ENCODE measurements at places on chromosomes 4 and X.

DNA sequence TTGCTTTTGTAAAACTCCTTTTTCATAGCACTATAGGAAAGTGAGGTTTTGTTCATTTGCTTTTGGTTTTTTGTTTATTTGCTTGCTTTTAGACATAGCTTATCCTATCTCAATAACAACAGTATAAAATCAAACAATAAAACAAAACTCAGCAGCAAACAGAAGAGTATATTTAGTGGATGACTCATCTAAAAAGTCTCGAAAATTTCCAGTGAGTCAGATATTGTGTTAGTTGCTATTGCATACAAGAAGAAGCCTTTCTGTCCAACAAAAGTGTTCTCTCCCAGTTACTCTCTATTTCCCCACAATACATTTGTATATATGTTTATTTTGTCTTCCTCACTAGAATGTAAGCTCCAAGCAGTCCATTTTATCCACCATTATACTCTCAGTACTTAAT, 36.0 kb upstream of the NPNT start:
- DNase-seq: no peak

- DNase-seq: no peak
These were observed 98.8 kb upstream of the IQCM start for GRCh38 chr4:149914119-149915115.

GRCh38 chr4:7831330-7831729, 108.3 kb downstream of the AFAP1 start:
- no peak for DNase-seq

- DNase-seq: no peak
These were observed 47.7 kb downstream of the PDGFRA start for GRCh38 chr4:54276641-54277430.

GRCh38 chr4:154039435-154040343, 250.8 kb upstream of the SFRP2 start:
- DNase-seq: no peak

DNA sequence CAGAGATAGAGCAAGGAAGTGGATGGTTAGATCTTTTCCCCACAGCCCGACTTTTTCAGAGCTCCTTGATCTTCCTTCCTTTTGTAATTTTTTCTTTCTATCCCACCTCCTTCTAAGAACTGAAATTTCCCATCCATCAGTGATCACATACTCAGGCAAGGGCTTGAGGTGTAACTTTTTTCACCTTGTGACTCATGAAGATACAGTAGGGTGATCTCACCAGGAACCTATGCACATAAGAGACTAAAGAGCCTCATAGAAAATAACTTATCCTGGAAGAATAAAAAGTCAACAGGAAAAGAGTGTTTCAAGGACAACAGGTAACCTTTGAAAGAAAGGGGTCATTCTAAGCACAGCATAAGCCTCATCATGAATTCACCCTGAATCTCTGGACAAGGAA, 131.2 kb upstream of the HCCS start:
- no peak for DNase-seq

DNA sequence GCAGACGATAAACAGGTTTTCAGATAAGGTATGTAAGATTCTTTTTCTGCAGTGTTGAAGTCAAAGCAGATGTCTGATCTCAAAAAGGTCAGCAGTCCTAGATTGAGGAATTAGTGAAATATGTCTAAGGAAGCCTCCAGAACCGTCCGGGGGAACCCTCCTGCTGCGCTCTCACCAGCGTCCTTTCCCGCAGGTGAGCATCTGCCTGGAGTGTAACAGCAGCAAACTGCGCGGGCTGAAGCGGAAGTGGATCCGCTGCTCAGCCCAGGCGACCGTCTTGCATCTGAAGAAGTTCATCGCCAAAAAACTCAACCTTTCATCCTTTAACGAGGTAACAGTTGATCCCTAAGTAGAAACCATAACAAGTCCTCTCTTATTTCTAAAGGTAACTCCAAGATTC, 55.5 kb downstream of the PCGF3 start:
- DNase-seq: no peak

DNA sequence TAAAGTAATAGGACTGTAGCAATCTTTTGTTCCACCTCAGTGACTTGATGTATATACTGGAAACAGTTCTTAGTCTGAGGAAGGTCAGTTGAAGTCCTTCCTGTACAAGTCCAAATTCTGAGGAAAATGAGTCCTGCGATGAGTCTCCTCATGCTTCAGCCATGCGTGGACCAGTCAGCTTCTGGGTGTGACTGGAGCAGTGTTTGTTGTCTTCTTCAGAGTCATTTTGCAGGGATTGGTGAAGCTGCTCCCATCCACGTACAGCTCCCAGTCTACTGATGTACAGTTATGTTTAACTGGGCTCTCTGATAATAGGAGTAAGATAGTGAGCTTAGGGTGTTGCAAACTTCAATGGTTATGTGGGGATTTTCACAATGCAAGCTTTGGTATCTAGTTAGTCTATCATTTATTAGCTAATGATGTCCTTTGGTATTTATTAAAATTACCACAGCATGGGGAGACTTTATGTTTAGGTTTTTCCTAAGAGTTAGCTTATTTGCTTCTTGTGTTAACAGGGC, 3.4 kb downstream of the UGT2B17 start:
- no peak for DNase-seq

- DNase-seq: no peak
These were observed 591.7 kb downstream of the CCSER1 start for GRCh38 chr4:90718931-90719330.

- DNase-seq: no peak
These were observed 162.2 kb downstream of the PCDH19 start for GRCh38 chrX:100247826-100248225.

- DNase-seq: no peak
These were observed 3.5 kb upstream of the TAB3 start for GRCh38 chrX:30892591-30892990.

DNA sequence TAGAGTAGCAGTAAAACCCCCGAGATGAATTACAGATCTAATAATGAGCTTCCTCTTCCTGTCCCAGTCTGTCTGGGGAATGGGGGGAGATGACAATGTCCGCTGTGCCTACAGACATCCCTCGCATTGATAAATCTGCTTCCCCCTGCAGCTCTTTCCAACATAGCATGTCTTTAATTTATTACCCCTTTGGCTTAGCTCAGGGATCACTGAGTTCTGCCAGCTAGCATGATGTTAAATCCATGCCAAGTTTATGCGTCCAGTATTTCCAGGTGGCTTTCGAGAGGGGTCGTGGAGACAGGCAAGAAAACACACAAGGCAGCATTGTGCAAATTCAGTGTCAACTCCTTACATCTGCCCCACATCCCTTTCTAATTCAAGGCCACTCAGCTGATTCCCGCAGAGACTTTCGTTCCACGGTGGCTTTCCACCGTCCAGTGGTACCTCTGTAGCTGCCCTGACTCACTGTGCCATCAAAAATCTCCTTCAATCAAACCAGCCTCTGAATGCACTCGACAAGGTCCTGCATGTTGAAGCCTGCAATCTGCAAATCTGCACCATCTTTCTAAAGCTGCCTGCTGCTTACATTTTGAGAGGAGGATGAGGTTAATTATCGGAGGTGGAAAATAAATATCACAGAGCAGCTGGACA, 75.1 kb downstream of the MXRA5 start:
- DNase-seq: no peak

- DNase-seq: no peak
These were observed 904.9 kb upstream of the AGA start for GRCh38 chr4:178347111-178347510.

GRCh38 chrX:66900886-66901285, 262.0 kb upstream of the EDA2R start:
- no peak for DNase-seq

GRCh38 chr4:2283199-2283711, 21.3 kb upstream of the MXD4 start:
- DNase-seq: no peak

- DNase-seq: no peak
These were observed 90.3 kb upstream of the FRG1 start for GRCh38 chr4:189850239-189850856.

DNA sequence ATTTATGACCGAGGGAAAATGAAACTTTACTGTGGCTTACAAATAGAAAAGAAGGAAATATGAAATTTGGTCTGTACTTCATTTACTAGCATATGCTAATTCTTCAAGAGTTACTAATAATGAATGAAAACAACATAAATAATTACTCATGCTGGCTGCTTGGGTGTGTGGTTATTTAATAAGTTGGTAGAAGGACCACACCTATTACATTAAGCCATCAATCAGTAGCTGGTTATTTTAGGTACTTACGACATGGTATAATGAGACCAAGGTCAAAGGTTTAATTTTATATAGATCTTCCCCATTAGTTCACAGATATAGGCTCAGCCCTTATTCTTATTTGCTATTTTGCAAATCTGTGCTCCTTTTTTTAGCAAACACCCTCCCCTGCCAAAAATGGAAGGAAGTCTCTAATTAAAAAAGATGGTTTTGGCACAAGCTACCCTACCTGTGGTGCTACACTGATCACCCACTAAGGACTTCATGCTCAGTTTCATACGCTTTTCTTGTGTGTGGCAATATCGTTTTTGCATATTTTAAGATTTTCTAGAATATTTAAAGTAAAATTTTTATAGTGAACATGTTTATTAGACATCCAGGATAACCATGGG, 14.1 kb downstream of the TMPRSS11D start:
- no peak for DNase-seq

GRCh38 chr4:113452868-113453620, 308.5 kb downstream of the CAMK2D start:
- DNase-seq: no peak

GRCh38 chr4:126853715-126854114, 779.0 kb upstream of the INTU start:
- DNase-seq: no peak

- no peak for DNase-seq
These were observed 47.4 kb downstream of the NRK start for GRCh38 chrX:105869701-105870100.

DNA sequence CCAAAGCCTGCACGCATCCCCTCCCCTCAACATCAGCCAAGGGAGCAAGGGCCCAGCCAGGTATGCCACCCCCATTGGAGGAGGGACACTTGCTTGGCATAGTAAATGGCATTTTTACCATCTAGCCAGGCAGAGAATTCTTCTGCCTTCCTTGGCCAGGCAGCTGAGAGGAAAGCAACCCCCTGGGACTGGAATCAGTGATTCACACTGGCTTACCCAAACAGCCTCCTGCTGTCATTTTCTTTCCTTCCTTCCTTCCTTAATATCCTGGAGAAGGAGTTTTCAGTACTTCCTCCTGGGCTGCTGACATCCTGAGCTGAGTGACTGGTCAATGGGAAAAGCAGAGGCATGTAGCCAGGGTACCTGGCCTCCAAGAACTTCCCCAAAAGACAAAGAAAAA, 28.6 kb upstream of the KIAA1210 start:
- DNase-seq: no peak

GRCh38 chrX:79161655-79162054, 17.2 kb downstream of the GPR174 start:
- DNase-seq: no peak

DNA sequence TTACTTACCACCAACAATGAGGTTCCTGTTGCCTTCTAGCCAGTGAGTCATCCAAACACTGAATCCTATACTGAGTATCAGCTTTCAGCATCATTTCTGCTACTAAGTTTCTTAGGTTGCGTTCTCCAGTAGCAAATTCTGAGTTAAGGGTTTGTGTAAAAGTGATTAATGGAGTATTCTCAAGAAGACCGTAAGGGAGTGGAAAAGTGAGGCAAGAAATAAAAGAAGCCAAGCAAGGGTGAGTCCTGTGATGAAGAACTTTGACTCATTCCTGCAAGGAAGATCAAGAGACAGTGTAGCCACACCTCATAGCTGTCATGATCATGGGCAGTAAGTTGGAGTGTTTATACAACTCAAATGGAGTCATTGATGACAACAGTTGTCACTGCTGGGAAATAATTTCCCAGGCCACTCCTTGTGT, 446.2 kb downstream of the RAPGEF2 start:
- no peak for DNase-seq

DNA sequence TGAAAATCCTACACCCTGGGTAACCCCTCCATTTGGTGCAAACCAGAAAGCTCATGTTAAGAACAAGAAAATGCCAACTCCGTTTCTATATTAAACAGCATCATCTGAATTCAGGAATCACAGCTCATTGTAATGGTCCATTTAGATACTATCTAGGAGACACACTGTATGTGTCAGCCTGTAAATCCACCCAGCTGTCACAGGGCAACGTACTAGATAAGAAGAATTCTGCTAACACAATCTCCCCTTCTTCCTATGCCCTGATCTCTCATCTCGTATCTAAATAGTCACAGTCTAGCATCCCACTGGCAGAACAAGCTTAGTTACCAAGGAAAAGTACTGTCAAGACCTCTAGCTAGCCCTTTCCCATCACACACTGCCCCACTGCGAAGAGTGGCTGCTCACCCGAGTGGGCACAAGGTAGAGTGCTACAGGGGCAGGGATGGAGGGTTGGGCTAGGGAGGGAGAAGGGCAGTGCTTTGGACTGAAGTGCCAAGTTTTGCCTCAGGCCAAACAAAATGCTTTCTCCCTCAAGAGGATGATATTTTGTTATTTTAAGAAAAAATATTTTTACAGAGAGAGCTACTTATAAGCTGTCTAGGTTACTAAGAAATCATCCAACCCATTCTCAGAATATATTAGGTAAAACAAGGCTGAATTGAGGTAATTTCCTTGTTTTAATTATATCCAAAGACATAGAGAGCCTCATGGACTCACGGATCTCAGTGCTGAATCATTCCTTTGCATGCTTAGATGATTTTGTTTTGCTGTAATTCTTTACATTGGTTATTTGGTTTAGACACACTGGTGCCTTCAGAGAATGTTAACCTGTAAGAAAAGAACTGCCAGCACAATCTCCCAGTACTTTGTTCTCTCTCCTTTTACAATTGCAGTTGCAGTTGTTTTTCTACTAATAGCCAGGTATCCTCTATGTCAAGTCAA, 196.6 kb downstream of the PRDM5 start:
- DNase-seq: no peak
